ENCODE measurements at places on chromosomes 4 and X.

DNA sequence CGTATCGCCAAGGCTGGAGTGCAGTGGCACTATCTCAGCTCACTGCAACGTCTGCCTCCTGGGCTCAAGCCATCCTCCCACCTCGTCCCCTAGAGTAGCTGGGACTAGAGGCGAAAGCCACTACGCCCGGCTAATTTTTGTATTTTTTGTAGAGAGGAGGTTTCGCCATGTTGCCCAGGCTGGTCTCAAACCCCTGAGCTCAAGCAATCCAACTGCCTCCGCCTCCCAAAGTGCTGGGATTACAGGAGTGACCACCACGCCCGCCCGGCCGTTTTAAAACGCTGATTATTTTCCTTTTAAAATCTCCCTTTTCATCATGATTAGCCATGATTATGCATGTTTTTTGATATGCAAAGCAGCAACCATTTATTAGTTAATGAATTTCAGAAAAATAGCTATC is 2.2 kb downstream of the N4BP2 start:
- DNase-seq = no peak

GRCh38 chr4:92012899-92013867 is 290.6 kb upstream of the GRID2 start:
- DNase-seq = no peak

GRCh38 chrX:65846974-65847373 is 179.5 kb downstream of the MSN start:
- no peak for DNase-seq

DNA sequence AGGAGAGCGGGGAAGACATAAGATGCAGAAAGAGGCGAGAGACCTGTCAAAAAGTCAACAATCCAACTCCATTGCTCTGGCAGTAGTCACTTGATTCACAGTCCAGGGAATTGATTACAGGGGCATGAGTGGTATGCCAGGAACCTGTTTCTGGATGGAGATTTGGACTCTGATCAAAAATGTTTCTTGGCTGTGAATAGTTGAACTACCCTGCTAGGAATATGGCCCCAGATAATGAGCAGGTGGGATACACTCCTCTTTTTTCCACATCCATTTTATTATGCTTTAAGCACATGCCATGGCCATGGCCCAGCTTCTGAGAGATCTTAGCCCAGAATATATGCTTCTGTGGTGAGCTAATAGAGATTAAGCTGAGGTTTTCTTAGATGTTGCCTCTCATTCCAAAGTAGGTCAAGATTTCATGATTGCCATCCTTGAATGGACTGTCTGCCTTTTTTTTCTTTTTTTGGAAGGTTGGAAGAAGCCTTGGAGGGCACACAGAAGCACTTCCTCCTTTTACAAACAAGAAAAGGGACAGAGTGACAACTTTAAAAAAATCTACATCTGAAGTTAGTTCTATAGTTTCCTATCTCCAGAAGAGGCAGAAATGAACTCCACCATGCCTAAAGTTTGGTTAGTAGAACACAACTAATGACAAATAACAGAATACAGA is 121.9 kb downstream of the KIT start:
- no peak for DNase-seq

DNA sequence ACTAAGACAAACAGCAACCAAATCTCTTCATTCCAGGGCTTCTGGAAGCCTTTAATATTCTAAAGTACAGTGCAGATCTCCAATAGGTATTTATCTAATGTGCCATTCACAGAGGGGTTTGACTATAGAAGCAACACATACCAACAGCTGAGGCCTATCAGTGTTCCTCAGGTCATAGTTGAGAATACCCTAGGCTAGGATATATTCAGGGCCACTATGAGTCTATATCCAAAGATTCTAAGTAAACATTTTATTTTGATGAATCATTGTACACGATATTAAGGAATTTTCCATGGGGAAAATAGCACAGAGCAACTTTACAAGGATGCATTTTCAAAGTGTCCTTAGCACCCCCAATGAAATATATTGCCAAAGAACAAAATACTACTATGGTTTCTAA is 9.7 kb downstream of the SMIM10 start:
- no peak for DNase-seq

- no peak for DNase-seq
Observed at GRCh38 chrX:132016628-132017430, 6.3 kb upstream of the STK26 start.

GRCh38 chrX:57481514-57481913 is 110.3 kb upstream of the ZXDB start:
- DNase-seq = no peak

DNA sequence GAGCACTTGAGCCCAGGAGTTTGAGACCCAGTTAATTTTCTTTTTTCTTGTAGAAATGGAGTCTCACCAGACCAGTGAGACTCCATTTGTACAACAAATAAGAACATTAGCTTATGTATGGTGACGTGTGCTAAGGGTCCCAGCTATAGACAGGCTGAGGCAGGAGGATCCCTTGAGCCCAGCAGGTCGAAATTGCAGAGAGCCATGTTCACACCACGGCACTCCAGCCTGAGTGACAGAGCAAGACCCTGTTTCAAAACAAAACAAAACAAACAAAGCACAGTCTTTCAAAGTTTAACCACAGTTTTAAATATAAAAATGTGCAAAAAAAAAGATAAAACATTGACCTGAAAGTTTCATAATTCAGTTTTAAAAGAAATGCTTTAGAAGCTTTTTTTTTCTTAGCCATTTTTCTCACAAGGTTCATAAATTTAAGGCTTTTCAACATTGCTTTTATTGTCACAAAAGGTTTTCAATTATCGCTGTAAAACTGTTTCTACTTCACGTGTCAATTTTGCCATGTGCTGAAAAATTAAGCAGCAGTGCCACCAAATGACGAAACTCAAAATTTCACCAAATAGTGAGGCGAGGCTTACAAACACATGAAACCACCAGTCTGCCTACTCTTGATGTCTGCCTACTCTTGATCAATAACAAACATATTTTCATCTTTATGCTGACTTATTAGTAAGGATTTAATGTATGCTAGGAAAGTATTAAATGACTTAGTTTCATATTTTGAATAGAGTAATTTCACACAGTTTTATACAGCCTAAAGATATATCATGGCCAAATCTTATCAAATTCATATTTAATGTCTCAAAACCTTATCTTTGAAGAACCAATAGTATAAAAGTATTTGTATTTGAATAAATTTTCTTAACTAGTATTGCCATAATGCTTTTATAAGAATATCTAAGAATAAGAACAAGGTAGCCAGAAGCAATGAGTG is 126.3 kb downstream of the NEK1 start:
- DNase-seq = peak; percentile 35

GRCh38 chr4:67910585-67910905 is 26.7 kb upstream of the TMPRSS11D start:
- DNase-seq = no peak

DNA sequence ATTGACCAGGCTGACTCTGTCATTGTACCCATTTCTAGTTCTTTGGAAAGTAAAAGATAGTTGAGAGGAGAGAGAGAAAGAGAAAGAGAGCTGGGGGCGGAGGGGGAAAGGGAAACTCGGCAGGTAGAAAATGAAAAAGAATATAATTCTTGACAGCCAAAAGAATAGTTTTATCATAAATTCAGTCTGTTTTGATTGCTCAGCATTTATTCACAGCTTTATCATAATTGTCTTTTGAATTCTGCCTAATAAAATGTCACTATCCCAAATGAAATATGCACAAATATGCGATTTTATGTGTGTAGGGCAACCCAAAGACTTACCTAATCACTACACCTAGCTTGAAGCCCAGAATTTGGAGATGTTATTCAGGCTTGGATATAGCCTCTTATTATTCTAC is 1024.0 kb upstream of the PABPC4L start:
- no peak for DNase-seq

DNA sequence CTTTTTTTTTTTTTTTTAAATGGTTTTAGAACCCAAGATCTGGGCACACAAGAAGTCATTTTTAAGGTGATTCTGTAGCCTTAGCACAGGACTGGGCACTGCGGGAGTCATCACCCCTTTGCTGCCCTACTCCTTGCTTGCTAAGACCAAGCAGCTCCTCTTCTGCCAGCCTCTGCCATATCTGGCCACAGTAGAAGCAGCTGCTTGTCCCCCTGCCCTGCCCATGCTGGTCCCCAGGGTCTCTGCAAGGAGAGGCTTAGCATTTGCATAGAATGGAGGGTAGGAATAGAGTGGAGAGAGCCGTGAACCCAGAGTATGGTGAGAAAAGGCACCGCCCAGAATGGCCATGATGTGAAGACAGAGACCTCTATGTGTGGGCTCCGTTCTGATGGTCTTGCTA is 109.3 kb downstream of the ADRA2C start:
- DNase-seq = no peak

DNA sequence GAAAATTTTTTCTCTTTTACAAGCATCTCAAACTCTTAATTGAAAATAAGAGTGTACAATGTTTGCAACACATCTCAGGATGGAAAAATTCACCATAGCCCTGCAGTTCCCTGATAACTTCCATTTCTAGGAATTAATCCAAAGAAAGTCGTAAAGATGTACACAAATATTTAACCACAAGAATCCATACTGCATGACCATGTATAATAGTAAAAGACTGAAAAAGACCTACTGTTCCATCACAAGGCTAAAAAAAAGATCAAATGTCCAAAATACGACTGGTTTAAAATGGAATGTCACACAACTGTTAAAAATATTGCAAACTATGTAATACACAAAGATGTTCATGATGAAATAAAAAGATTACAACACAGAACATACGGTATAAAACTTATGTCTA is 32.1 kb downstream of the HUWE1 start:
- no peak for DNase-seq

GRCh38 chr4:125111323-125111722 is 203.4 kb upstream of the FAT4 start:
- DNase-seq = no peak

GRCh38 chr4:149841686-149842085 is 26.0 kb upstream of the IQCM start:
- DNase-seq = no peak

GRCh38 chr4:97643179-97643578 is 500.1 kb downstream of the STPG2 start:
- DNase-seq = no peak

DNA sequence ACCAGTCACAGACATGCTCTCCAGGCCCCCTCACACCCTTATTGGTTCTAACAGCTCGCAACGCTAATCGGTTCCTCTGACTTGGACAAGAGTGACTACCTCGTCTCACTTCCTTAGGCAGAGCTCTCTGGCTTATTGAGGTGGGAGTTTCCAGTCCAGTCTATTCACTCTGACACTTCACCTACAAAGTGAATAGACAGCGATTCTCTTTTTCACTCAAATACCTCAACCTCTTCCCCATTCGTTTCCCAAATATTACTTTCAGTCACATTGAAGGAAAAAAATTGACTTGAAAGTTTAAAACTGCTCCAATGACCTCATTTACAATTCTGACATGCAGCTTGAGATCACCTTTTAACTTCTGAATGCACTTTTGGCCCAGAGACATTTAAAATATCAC is 17.7 kb downstream of the HELT start:
- no peak for DNase-seq

- no peak for DNase-seq
Observed at GRCh38 chrX:153351981-153352380, 18.0 kb downstream of the ZNF275 start.

- DNase-seq = no peak
Observed at GRCh38 chrX:70436343-70436742, 8.3 kb upstream of the DLG3 start.

DNA sequence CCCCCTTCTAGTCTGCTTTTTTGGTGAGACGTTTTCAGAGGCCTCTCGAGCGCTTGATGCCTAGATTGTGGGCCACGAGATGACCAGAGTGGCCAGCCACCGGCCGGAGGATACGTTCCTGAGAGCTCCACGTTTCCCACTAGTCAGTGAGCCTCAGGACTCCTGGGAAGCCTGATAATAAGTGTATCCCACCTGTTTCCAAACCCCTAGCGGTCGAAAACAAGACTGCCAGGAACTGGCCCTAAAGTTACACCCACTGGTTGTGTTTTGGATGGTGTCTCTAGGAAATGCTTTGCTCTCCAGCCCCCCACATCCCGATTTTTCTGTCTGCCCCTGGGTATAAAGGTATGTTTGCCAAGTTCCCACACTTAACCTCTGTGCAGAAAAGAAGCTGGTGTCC is 4.6 kb upstream of the RS1 start:
- DNase-seq = no peak

- DNase-seq = no peak
Observed at GRCh38 chr4:150318527-150318926, 240.3 kb downstream of the DCLK2 start.

- no peak for DNase-seq
Observed at GRCh38 chr4:77084019-77084639, 8.3 kb upstream of the CCNI start.

GRCh38 chr4:3851881-3852280 is 85.7 kb downstream of the ADRA2C start:
- DNase-seq = no peak

GRCh38 chr4:9859810-9860209 is 78.4 kb downstream of the DRD5 start:
- DNase-seq = no peak

- peak; percentile 74 for DNase-seq
Observed at GRCh38 chr4:38730830-38731646, 51.8 kb downstream of the TLR10 start.

GRCh38 chr4:2846172-2846571 is 2.5 kb downstream of the ADD1 start:
- DNase-seq = no peak

- no peak for DNase-seq
Observed at GRCh38 chrX:17459661-17460060, 84.7 kb downstream of the NHS start.

- DNase-seq = no peak
Observed at GRCh38 chr4:86338521-86338920, 21.3 kb downstream of the MAPK10 start.

- no peak for DNase-seq
Observed at GRCh38 chrX:134911348-134911747, 79.4 kb upstream of the SMIM10 start.

- no peak for DNase-seq
Observed at GRCh38 chrX:12804655-12805054, 13.4 kb downstream of the PRPS2 start.

DNA sequence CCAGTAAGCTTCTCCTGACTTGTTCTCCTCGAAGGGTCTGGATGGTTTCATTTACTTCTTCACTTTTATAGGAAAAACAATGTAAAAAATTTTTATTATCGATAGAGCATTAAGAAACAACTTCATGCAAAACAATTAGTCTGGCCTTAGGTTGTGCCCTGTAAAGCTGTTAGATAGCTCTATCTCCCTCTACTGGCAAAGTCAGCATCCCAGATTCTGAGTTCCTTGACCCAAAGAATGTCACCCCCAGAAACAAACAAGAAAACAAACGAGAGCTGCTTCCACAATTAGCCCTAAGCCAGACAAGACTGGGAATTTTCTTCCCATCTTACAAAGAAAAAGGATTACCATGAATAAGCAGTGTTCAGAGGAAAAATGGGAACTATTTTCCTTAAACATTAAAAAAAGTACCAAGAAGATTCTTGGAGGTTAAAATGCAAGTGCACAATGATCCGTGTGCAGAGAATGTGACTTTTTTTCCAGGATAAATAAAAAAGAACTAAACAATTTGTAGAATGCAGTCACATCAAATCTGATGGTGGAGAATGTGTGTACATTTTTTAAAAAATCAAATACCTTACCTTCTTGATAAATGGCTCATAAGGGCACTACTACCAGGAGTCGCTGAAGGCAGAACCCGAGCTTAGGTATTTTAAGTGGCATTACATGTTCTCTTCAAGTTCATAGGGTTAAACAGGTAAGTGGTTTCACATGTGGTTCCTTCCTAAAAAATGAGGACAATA is 293.2 kb downstream of the FBXO8 start:
- no peak for DNase-seq
